Stimulated activated CD8-positive, alpha-beta memory T cell treated with anti-CD3 and anti-CD28 coated beads, Interleukin-2, amount 100 ng/mL, for 1 hour (primary cell): ENCODE measurements at places on chromosomes 4 and X.

GRCh38 chr4:159765382-159765781 is 662.5 kb downstream of the RAPGEF2 start:
- no peak for DNase-seq

GRCh38 chrX:32530802-32531403 is 680.4 kb downstream of the DMD start:
- DNase-seq = no peak

GRCh38 chr4:102599455-102599854 is 98.3 kb downstream of the NFKB1 start:
- no peak for DNase-seq

- DNase-seq = no peak
These were observed 171.5 kb downstream of the PCDH18 start for GRCh38 chr4:137360761-137361160.

DNA sequence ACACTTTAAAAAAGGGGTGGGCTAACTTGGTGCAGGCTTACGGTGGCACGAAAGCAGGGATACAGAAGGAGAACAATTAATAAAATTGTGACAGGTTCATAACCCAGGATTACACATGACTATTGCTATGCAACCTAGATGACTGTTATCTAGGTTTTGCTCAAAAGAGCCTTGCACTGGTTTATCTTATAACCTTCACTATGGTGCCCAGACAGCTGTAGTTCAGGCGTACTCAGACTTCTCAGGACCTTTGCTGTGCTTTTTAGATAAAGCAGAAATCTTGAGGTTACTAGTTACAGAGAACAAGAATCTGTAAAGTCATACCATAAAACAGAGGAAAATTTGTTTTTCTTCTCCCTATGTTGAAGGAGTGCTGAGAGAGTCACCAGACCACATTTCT is 44.4 kb downstream of the UGT2A3 start:
- no peak for DNase-seq

- no peak for DNase-seq
These were observed 100.8 kb downstream of the DOCK11 start for GRCh38 chrX:118596390-118596789.

DNA sequence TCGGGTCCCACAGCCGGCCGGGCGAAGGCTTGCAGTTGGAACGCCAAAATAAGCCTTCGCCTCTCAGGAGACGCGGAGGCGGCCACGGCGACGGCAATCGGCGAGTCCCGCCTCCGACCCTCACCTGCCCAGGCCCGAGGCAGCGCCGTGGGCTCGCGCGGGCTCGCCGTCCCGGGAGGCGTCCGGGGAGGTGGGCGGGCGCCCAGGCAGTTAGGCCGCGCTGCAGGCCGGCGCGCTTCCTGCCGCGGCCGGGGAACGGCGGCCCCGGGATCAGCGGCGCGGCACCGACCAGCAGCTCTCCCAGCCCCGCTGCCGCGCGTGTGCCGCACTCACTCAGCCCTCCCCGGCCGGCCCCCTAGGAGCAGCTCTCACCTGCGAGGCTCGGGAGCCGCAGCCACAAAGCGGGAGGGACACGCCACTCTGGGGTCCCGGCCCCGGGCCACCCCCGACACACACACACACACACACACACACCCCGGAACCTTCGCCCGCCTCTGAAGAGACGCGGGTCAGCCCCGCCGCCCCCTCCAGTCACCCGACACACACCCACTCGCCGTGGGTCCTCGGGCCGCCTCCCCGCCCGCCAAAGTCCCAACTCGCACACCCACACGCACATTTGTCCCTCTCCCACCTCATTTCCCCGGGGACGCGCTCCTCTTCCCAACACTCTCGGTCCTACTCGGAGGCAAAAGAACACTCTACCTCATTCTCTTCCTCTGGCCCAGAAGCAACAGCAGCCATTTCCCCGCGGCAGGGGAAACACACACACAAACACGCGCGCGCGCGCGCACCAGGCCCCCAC is at the start of gene CNOT6L:
TSS of gene CNOT6L (minus strand) at position 767 of the 802 bp plus-strand sequence. CDS start at position 707, 60 bp downstream.
- DNase-seq = peak; percentile 71

- no peak for DNase-seq
These were observed 260.6 kb downstream of the NKX6-1 start for GRCh38 chr4:84238247-84239090.

DNA sequence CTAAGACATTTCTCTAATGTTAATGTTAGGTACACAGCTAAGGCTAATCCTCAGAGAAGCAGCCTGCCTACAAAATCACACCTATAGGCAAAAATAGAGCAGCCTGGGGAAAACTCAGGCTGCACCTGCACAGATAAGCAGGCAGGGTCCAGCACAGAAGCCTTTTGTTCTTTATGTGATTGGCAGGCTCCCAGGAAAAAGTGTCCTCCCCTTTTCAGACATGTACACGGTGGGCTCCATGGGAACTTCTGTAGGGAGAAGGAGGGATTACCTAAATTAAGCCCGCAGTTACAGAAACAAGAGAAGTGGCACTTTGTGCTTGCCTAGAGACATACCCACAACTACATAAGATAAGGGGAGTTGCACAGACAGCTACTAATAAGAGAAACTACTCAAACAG is 4.0 kb upstream of the HSPA4L start:
- DNase-seq = no peak

DNA sequence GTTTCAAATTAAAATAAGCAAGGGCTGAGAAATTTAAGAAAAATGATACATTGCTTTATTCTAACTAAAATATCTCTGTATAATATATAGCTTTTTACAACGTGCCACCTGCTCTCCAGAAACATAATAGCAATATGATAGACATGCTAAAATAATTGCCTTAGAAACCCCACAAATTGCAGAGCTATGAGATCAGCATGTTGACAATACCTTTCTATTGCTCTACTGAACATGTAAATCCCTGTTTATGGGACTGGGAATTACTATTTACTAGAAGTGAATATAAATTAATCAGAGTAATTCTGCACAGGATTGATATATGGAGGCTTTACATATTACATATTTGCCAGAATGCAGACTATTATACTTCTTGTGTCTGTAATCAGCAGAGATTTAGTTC is 1831.1 kb upstream of the IGFBP7 start:
- no peak for DNase-seq

DNA sequence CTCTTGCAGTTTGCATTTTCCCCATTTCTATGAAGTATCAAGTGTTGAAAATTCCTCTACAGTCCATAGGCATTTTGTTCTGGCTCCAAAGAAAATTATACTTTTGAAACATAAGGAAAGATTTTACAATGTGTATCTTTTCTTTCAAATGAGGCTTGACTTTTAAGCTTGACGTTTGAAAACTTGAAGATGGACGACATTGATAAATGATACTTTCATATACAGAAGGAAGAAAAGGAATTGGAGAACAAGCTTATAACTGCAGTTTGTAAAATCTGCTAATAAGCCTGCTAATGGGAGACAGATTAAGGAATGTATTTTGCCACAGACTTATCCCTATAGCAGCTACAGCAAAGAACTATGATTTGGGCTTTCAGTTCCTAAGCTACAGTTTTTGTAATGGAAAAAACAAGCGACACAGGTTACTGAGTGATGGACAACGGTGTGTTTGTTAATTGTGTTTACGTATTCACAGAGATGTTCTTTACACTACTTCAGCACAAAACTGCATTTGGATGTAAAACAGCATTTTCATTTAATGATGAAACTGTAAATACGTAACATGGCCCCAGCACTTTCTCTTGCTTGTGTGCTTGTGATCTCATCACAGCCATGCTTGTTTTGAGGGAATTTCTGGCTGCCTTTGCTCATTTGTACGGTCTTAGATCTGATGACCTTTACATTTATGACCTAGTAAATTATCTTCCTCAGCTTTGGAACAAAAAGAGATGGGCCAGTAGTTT is 83.2 kb upstream of the FAT1 start:
- no peak for DNase-seq

- DNase-seq = no peak
These were observed 616.1 kb upstream of the CPEB2 start for GRCh38 chr4:14386196-14386595.

DNA sequence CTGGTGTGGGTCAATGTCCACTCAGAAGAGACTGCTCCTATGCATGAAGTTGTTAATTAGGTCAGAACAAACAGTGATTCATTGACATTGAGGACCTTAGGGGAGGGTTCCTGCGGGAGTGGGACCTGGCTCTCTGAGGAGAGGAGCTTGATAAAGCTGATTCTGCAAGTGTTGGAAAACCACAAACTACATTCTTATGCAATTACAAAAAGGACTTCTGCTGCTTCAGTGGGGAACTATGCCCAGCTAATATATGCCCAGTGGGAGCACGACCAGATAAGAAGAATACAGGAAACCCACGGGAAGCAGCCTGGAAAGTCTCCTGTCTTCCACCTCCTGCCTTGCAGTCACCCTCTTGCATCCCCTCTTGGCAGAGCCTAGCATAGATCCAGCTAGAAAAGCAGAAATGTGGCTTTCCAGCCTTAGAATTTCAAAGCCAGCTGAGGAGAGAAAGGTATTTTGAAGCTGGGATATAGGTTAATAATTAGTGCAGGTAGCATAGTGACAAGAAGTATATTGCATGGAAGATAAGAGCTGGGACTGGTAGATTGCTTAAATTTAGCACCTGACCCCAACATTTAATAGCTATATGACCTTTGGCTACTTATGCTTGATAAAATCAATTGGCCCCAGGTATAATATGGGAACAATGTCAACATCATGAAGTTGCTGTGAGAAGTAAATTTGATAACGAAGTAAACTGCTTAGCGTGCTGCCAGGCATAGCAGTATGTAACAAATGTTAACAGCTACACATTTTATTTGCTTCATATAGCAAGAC is 34.9 kb upstream of the UGT8 start:
- no peak for DNase-seq

GRCh38 chr4:87270144-87270543 is 49.7 kb upstream of the KLHL8 start:
- DNase-seq = no peak

DNA sequence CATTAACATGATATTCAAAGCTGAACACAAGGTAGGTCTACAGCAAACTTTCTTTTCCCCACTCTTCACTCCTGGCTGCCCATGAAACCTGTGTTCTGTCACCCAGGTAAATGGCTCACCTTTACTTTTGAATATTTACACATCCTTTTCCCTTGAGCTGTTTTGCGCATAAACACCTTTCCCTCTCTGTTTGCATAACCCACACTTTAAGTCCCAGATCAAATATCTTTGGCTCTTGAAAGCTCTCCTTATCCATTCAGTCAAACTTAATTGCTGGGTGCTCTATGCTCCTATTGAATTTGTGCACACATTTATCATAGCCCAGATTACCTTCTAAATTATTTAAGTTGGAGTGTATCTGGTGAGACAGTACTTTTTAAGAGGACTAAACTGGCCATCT is 51.7 kb upstream of the ATP8A1 start:
- DNase-seq = no peak

DNA sequence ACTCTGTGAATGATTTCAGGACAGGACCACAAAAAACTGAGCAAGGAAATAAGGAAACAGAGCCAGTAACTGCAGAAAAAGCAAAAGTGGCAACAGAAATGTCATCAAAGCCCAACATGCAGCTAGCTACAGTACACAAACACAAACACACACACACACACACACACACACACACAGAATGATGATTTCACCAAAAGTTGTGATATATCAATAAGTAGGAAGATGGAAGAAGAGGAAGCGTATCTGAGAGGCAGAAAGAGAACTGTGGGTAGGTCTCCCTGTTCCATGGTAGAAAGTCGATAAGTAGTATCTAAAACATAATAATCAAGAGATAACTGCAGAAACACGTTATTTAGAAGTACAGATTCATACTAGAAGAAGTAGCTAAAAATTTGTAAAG is 148.3 kb downstream of the MGST2 start:
- DNase-seq = no peak

- DNase-seq = no peak
These were observed 62.7 kb upstream of the PHKA2 start for GRCh38 chrX:19046343-19047215.

- DNase-seq = no peak
These were observed 182.3 kb downstream of the RPA4 start for GRCh38 chrX:97065973-97066372.

- DNase-seq = no peak
These were observed 203.4 kb downstream of the ANAPC10 start for GRCh38 chr4:144894573-144894972.

- DNase-seq = no peak
These were observed 19.4 kb downstream of the MTTP start for GRCh38 chr4:99593781-99594641.

DNA sequence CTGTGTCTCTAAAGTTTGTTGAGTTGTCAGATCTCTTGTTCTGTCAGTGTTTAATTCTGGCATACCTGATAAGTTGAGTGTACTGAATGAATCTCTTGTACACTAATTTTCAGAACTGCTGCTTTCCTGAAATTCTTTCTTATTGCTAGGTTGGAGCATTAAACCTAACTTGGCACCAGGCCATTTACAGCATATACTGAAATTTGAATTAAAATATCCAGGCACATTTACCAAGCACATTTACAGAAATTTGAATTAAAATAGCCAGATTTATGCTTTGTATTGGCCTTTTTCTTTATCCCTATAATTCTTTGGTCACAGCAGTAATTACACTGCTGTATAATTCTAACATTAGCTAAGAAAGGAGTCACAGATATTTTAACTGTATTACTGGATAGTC is 8.9 kb downstream of the TMEM33 start:
- no peak for DNase-seq

- DNase-seq = no peak
These were observed 151.5 kb downstream of the PDLIM5 start for GRCh38 chr4:94603170-94603747.

DNA sequence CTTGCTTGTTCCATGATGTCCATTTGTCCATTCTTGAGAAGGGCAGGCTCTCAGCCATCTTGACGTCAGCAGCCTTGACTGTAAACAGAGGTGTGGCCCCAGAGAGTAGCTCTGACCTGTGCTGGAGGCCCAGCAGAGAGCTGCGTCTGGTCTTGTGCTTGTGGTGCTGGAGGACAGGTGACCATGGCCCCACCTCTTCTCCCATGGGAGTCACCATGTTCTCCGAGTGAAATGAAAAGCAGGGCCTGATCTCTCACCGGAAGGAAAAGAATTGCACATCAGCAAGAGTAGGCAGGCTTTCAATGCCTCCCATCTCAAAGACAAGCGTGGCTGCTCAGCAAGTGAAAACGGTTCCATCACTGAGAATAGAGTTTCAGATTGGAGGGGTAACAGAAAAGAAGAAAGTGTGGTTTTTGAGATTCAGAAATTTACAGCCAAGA is 11.5 kb downstream of the PARM1 start:
- no peak for DNase-seq

- no peak for DNase-seq
These were observed 66.9 kb downstream of the TAB3 start for GRCh38 chrX:30822068-30822681.

- DNase-seq = no peak
These were observed 150.6 kb downstream of the POU3F4 start for GRCh38 chrX:83658731-83659130.
